ENCODE measurements at places on chromosomes 11 and 22.

- DNase-seq, result no peak
Measured at GRCh38 chr22:20056696-20057386, 23.2 kb upstream of the DGCR8 start.

- DNase-seq, result no peak
Measured at GRCh38 chr22:46421267-46421666, 85.8 kb downstream of the TRMU start.

DNA sequence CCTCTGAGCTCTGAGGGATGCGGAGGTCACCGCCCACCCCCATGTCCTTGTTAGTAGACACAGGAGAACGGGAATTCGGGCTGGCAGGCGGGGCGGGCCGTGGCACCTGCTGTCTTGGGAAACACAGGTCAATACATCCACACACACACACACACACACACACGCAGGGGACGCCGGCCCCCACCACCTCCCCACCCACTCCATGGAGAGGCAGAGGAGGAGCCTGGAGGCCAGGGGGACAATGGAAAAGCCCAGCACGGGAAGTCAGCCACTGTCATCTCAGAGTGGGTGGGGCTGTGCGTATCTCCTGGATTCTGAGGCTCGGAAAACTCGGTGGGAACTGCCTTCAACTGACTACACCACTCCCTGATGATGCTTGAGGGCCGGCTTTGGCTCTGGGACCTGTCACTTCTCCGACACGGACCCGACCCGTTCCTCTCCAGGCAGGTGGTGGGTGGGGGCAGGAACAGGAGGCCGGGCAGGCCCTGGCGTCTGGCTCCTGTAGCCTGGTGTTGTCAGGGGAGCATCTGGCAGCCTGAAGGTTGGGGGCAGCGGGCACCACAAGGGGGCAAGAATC, 18.5 kb upstream of the TMEM184B start:
- peak; percentile 31 for DNase-seq

DNA sequence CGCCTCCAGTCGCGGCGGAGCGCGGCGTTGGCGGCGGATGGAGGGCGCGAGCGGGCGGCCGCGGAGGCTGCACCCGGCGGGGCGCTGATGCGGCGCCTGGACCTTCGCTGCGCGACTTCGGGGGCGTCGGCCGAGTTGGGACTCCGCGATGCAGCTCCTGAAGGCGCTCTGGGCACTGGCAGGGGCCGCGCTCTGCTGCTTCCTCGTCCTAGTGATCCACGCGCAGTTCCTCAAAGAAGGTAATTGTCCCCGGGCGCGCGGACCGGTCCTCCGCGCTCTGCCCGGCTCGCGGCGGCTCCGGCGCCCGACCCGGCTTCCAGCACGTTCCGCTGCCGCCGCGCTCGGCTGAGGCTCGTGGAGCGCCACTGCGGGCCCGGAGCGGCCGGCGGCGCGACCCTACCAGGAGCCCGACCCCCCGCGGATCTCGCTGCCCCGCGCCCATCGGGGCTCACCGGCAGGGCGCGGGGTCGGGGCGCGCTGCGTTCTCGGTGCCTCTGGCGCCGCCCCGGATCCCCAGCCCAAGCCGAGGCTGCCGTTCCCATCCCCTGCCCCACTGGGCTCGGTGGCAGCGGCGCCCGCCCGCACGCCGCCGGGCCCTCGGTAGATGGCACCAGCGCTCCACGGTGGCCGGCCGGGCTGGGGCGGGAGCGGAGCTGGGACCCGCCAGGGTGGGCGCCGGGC, 1251.2 kb downstream of the BRD1 start:
- DNase-seq, result peak; percentile 35

DNA sequence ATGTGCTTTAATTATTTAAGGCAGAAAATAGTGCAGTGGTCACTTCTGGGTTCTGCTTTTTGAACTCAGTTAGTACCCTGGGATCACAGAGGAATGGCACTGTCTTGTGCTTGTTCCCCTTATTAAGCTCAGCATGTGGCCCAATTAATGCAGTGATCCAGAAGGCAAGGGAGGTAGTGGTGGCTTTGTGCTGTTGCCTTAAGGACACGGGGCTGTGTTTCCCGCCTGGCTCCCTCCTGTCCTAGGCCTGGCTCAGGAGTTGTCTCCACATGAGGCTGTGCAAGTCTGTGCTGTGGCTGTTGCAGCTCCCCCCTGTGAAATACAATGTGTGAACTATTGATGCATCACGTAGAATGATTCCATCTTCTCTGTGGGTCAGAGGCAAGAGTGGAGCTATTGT, 49.2 kb upstream of the CABP7 start:
- DNase-seq, result no peak

DNA sequence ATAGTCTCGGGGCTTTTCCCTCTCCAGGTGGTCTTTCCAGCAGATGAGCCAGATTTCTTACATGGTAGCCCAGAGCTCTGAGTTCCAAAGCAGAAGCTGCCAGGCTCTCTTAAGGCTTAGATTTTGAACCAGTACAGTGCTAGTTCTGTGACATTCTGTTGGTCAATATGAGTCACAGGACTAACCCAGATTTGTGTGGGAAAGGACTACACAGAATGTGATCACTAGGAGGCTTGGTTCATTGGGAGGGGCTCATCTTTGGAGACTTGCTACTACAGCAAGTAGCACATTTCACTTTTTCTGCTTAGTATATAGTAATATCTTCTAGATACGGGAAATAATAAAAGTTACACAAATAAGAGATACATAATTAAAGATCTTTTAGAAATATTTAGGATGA, 24.1 kb downstream of the RNF214 start:
- DNase-seq, result no peak

DNA sequence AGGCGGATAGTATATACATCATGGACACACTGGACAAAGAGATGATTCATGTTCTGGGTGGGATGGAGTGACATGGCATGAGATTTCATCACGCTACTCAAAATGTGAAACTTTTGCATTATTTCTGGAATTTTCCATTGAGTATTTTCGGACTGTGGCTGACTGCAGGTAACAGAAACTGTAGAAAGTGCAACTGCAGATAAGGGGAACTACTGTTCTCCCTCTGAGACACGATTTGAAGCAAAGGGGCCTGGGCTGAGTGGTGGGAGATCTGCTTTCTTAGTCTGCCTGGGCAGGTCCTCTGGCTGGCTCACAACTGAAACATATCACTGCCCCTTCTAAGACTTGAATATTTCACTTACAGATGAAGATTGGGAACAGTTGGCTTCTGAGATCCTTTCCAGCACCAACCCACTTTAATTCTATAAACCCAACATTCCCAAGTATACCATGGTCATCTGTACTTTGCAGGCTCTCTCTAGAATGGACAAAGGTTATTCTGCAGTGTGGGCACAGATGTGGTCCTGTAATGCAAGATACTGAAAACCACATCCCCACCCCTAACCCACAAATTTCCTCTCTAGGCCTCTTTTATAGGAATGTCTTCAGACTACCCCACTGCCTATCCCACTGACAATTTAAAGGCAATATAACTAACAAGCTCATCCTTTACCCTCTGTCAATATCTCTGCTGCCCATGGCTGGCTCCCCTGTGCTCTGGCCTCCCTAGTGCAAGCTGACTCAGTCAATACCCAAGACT, 121.1 kb downstream of the KCNC1 start:
- DNase-seq, result no peak

GRCh38 chr22:50209893-50210292, 9.1 kb downstream of the SELENOO start:
- peak; percentile 37 for DNase-seq

GRCh38 chr11:131290185-131290584, 80.2 kb upstream of the NTM start:
- peak; percentile 27 for DNase-seq

DNA sequence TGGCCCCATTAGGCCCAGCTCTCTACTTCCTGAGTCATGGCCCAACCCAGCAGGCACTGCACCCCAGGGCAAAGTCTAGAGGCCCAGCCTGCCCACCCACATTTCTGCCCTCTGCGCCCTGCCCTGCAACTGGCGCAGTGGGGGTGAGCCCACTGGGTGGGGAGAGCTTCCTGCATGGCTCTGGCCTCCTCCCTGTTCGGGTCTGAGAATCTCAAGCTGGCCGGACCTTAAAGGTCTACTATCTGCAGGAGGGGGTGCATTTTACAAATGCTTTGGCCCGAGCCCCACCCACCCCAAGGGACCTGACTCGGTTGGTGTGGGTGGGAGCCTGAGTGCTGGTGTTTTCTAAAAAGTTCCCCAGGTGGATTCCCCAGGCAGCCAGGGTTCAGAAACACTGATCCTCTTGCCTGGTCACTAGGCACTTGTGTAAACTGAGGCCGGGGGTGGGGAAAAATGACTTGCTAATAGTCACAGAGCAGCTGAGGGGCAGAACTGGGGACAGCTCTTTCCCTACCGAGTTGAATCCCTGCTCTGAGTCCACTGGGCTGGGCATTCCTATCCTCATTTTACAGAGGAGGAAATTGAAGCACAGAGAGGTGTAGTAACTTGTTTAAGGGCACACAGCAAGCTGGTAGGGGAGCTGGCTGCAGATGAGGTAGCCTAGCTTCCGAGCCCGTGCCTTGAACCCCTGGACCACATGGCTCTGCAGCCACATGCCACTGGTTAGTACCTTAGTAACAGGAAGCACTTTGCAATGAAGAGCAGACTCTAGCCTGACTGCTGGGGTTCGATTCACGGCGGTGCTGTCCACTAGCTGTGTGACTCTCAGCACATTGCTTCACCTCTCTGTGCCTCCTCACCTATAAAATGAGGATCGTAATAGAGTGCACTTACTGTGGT, 36.3 kb downstream of the CD82 start:
- no peak for DNase-seq

GRCh38 chr22:36211237-36211861, 9.7 kb upstream of the APOL4 start:
- no peak for DNase-seq

GRCh38 chr11:41872426-41872825, 413.0 kb upstream of the LRRC4C start:
- no peak for DNase-seq

GRCh38 chr11:134724779-134725140, 312.7 kb upstream of the B3GAT1 start:
- no peak for DNase-seq

- no peak for DNase-seq
Measured at GRCh38 chr22:45014654-45015053, 4.8 kb upstream of the PHF21B start.

DNA sequence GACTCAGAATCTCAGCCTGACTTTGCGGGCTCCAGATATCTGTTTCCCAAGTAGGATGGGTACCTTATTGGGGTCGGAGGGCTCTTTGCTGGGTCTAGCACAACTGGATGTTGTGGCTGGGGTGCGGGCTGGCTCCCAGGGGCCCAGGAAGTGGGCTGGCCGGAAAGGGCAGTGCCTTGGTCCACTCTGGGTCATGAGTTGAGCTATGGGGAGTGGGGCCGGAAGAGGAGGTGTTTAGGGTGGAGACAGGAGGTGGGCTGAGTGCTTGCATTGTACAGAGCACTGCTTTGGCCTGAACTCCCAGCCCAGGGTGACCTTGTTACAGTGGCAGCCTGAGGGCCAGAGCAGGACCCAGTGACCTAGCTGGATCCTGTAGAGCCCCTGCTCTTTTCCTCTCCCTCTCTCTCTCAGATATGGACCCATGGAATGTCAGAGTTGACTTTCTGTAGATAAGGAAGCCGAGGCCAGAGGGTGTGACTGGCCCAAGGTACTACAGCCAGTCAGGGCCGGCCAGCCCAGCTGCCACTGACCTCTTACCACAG, 13.2 kb downstream of the PHLDB1 start:
- no peak for DNase-seq

- no peak for DNase-seq
Measured at GRCh38 chr22:32686354-32686753, 115.2 kb upstream of the TIMP3 start.

DNA sequence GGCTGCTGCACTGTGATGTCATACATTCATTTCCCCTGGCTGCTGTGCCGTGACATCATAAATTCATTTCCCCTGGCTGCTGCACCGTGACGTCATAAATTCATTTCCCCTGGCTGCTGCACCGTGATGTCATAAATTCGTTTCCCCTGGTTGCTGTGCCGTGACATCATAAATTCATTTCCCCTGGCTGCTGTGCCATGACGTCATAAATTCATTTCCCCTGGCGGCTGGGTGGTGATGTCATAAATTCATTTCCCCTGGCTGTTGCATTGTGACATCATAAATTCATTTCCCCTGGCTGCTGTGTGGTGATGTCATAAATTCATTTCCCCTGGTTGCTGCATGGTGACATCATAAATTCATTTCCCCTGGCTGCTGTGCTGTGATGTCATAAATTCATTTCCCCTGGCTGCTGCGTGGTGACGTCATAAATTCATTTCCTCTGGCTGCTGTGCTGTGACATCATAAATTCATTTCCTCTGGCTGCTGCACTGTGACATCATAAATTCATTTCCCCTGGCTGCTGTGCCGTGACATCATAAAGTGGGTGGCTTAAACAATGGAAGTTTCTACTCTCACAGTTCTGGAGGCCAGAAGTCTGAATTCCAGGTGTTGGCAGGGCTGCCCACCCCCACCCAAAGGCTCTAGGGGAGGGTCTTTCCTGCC, 301.1 kb downstream of the SHANK2 start:
- no peak for DNase-seq

DNA sequence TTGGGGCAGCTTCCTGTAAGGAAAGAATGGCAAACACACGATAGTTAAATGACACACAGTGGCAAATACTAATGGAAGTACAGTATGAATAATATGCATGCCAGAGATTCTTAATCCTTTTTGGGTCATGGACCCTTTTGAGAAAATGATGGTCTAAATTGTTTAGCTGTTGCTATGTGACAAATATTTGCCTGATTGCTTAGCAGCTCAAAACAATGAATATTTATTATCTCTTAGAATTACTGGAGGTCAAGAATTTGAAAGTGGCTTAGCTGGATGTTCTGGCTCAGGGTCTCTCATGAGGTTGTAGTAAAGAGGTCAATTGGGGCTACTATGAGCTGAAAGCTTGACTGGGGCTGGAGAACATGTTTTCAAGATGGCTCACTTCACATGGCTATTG, 69.7 kb downstream of the FANCF start:
- DNase-seq, result no peak

GRCh38 chr11:102632026-102632425, 6.9 kb upstream of the MMP20 start:
- no peak for DNase-seq

- DNase-seq, result peak; percentile 97
Measured at GRCh38 chr11:118435893-118436624, at the start of gene KMT2A. Gene KMT2A (plus strand): TSS chr11:118436492. CDS start chr11:118436513, 21 bp downstream.

GRCh38 chr11:34972892-34973291, 56.5 kb downstream of the PDHX start:
- DNase-seq, result no peak

GRCh38 chr11:12125609-12126149, 15.3 kb downstream of the MICAL2 start:
- DNase-seq, result no peak

DNA sequence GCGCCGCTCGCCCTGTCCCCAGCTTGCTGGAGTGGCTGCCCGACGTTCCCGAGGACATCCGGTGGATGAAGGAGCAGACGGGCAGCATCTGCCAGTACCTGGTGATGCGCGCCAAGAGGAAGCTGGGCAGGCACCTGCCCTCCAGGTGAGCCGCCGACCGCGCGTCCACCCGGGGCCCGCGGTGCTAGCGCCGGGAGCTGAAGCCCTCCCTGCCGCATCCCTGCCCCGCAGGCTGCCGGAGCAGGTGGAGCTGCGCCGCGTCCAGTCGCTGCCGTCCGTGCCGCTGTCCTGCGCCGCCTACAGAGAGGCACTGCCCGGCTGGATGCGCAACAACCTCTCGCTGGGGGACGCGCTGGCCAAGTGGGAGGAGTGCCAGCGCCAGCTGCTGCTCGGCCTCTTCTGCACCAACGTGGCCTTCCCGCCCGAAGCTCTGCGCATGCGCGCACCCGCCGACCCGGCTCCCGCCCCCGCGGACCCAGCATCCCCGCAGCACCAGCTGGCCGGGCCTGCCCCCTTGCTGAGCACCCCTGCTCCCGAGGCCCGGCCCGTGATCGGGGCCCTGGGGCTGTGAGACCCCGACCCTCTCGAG, 3.3 kb upstream of the CRACR2B start:
- peak; percentile 80 for DNase-seq

GRCh38 chr11:79400206-79400605, 40.6 kb downstream of the TENM4 start:
- no peak for DNase-seq

Data from muscle of back (tissue), 13 donors.